ENCODE measurements at places on chromosomes 12 and 14.

GRCh38 chr14:74670726-74671411 lies 42.0 kb downstream of the AREL1 start:
- DNase-seq: no peak

- DNase-seq: no peak
These were observed 21.4 kb downstream of the ACVR1B start for GRCh38 chr12:51972849-51973273.

DNA sequence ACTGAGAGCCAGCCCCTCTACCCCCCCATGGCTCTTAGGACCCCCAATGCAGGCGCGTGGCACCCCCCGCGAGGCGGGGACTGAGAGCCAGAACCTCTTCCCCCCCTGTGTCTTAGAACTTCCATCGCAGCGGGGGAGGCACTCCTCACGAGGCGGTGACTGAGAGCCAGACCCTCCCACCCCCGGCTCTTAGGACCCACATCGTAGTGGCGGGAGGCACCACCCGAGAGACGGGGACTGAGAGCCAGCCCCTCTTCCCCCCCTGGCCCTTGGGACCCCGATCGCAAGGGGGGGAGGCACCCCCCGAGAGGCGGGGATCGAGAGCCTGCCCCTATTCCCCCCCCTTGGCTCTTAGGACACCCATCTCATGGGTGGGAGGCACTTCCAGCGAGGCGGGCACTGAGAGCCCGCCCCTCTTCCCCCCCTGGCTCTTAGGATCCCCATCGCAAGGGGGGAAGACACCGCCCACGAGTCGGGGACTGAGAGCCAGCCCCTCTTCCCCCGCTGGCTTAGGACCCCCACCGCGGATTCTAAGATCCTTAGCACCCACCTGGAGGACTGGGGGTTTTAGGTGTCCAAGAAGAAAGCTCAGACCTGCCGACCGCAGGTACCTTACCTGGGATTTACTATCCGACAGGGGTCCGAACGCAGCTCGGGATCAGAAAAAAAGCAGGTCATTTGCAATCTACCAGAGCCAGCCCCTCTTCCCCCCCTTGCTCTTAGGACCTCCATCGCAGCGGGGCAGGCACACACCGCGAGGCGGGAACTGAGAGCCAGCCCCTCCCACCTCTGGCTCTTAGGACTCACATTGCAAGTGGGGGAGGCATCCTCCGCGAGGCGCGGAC lies 44.9 kb downstream of the DDX11 start:
- DNase-seq: peak; percentile 32

- DNase-seq: no peak
These were observed 236.8 kb downstream of the ALX1 start for GRCh38 chr12:85516667-85517325.

GRCh38 chr12:113136128-113136989 lies 798 bp upstream of the RASAL1 start:
- no peak for DNase-seq

- no peak for DNase-seq
These were observed 42.1 kb downstream of the DAO start for GRCh38 chr12:108921946-108922345.

All from NCI-H187 treated with DMSO at 0.1 percent for 48 hours (cell line).